ENCODE measurements at places on chromosomes 6 and 20.

GRCh38 chr6:32146287-32146686, 5.5 kb downstream of the PRRT1 start:
- DNase-seq: no peak

GRCh38 chr6:43141644-43142043, 29.4 kb upstream of the SRF start:
- DNase-seq: no peak

GRCh38 chr6:158548418-158549161, 11.3 kb upstream of the TMEM181 start:
- DNase-seq: no peak

DNA sequence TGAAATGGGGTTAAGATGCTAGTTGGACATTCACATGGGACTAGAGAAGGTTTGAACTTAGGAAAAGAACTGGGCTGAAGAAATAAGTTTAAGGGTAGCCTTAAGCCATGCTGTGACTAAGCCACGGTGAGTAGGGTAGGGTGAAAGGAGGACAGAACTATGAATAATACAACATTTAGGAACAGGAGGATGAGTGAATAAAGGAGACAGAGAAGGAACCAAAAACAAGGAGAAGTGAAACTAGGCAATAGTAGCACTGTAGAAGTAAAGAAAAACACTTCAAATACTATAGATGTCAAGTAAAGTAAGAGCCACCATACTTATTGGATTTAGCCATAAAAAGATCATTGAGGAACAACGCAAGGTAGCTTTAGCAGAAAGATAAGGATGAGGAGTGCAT, 111.2 kb downstream of the KCNQ5 start:
- no peak for DNase-seq

GRCh38 chr20:63602321-63602720, 24.6 kb downstream of the GMEB2 start:
- DNase-seq: no peak

DNA sequence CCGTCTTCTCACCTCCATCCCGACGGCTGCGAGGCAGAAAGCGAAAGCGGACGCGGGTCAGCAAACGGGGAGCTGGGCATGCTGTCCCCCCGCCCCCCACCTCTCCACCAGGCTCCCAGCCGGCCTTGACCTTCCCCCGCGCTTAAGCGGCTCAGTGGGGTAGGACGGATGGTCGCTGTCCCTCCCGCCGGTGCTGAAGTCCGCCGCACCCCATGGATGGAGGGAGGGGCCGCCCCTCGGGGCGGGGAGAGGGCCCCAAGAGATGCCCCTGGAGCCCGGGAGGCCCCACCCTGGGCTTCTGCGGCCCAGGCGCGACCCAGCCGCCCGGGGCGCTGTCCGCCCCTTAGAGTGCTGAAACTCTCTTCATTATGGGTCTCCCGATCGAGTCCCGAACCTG, at the start of gene KCNB1:
Gene KCNB1 (minus strand): TSS at position 48 of the 397 bp plus-strand sequence. CDS start 188 bp downstream, outside the sequence.
- no peak for DNase-seq

DNA sequence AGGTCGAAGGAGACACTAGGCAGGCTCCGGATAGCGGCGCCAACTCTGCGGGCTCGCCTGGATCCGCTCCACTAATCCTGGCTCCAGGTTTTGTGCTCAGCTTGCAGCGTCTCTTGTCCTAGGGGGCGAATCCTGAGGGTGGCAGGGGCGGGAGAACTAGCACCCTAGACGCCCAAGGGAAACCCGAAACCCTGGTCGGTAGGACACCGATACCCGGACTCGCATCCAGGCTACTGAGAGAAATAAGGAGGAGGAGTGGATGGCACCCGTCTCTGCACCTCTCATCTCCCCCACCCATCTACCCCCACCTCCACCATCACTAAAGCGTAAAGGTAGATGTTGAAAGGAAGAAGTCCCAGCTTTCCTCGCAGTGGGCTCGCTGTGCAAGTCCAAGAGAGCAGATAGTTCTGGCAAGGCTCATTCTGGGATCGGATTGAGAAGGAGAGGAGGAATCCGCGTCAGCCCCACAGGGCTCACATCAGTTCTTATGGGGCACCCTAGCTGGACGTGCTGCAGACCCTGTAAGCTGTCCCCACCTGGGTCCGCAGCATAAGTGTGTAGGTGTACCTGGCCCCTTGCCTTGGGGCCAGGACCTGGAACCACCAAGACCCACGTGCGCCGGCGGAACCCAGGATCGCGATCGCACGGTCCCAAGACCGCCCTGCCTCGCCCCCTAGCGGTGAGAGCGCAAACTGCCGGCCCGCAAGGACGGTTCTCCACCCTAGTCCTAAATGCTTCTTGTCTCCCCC, 6.9 kb downstream of the SLC32A1 start:
- peak; percentile 87 for DNase-seq

- DNase-seq: no peak
Measured at GRCh38 chr6:54801669-54802068, 44.9 kb upstream of the FAM83B start.

GRCh38 chr6:121730616-121731015, 295.2 kb downstream of the GJA1 start:
- DNase-seq: no peak

DNA sequence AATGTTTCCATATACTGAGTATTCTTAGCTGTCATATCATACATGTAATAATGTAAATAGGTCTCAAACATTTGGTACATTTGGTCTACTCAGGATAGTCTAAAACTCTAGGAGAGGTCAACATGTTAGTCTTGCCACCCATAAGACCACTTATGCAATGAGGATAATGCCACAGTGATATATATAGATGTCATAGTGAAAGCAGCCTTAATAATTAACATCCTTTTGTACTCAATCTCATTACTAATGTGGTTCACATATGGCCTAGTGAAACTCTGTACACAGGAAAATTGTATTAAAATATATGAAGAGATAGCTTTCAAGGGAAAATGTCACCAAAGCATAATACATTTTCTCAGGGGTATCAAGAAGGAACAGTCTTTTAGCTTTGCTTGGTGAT, 577.9 kb downstream of the TFAP2B start:
- no peak for DNase-seq

- no peak for DNase-seq
Measured at GRCh38 chr6:97591955-97592354, 308.9 kb upstream of the MMS22L start.

GRCh38 chr6:87747646-87748045, 45.6 kb upstream of the AKIRIN2 start:
- DNase-seq: no peak

DNA sequence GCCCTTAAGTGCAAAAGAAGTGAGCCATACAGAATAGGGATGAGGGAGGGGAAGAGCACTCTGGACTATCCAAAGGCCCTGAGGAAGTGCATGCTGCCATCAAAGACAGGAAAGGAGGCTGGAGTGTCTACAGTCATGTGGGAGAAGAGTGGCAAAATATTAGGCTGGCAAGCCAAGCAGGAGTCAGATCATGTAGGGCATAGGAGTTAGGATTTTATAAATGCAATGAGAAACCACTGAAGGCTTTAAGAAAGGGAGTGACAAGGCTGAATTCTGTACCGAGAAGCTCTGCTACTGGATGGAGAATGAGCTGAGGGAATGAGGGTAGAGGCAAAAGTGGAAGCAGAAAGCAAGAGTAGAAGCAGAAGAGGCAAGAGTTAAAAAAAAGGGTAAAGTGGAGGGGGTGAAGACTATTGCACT, 2.3 kb downstream of the ZSCAN31 start:
- DNase-seq: no peak

DNA sequence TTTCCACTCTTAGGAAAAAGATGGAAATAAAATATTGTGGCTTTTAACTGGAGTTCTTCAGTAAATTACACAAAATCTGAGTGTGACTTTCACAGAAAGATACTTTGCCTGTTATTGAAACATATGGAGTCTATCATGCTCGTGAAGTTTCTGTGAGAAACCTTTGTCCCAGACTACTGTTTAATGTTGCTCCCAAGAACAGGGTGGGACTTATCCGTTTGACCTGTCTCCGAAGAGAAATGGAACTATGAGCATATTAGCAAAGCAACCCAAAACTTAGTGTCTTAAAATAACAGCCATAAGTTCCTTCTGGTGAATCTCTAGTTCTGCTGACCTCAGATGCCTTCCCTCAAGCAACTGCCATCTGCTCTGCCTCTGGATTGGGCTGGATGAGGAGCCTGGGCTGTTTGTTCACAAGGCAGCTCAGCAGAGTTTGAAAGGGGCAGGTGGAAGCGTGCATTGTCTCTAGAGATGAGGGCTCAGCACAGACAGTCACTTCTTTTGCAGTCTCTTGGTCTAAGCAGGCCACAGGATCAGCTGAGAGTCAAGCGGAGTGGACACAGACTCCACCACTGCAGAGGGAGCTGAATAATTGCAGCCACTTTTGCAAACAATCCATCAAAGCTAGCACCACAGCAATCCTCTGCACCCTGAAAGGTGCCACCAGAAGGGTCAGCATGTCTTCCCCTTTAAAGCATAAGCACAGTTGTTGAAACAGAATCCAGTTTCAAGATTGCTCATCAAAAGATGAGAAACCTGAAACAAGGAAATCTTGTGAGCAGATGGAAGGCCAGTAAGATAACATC, 52.8 kb downstream of the MYB start:
- no peak for DNase-seq

DNA sequence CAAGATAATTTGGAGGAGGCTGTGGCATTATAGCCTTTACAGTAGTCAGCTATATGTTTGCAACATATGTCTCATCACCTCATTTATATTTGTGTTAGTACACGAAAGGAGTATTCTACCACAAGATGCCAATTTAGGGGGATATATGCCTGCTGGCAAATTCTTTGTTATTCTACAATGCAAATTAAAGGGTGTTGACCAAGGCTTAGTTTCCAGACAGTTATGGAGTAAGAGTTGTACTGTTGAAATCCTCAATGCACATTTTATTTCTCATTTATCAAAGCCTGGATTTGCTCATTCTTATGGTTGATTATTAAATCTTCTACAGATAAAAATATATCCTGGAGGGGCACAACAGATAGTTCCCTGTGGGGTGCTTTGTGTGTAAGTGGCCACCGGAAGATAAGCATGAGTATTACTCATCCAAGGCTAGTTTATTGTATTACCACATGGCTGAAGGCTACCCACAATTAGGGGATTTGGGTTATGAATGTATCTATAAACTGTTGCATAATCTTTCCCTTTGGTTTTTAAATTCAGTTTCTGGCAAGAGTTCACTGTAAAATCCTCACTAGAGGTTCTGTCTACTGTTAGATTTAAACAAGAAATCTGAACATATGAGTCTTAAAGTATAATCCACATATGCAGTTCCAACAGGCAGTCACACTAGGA, 9.0 kb downstream of the CST9 start:
- no peak for DNase-seq

GRCh38 chr6:35451354-35452182, 570 bp upstream of the FANCE start:
- no peak for DNase-seq
